ENCODE measurements at places on chromosomes 13 and 19. TPM values are rescaled to one million over a fixed set of nuclear protein-coding genes. Genes with fewer than 3 reads are reported as not detected.

EEF2 gene
- 1,305 TPM for total RNA-seq

DNA sequence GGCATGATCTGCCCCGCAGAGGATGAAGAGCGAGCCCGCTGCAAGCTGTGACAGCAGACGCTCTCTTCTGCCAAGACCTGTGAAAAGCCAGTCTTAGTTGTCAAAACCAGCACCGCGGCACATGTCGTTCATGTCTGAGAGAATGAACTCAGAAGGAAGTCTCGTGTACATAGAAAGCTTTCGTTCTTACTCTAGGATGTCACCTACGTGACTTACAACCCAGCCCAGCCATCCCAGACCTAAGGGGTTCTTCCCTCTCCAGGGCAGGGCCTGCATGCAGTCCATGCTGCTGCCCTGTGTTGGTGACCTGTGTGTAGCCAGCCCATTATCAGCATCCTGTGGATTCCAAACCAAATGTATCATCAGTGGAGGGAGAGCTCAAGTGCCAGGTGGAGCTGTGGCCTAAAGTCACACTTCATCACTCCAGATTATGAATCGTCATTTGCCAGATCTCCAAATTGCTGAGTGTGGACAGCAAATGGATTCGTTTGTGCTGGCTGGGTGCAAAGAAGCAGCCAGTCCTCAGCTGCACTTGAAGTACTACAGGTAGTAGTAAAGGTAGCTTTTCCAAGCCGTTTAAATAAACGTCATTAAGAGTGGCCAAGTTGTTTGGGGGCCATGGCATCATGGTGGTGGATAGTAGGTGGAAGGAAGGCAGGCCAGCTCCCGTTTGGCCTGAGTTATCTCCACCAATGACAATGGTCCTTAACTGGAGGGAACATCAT lies 73.9 kb upstream of the GPR183 start:
- H3K36me3 ChIP-seq: no peaks in the 10 kb centered on the region
- H3K27me3 ChIP-seq: no peaks in the 10 kb centered on the region
- no peak overlapping the region for H3K4me3 ChIP-seq
- peaks cover 13% of the 10 kb centered on the region for H3K4me1 ChIP-seq

SIAH3 gene
- not detected for total RNA-seq

GRCh38 chr13:31477961-31478360 lies 261.4 kb upstream of the RXFP2 start:
- H3K36me3 ChIP-seq: no peaks in the 10 kb centered on the region
- no peaks in the 10 kb centered on the region for H3K4me1 ChIP-seq
- no peaks in the 10 kb centered on the region for H3K27me3 ChIP-seq
- no peak overlapping the region for H3K27ac ChIP-seq
- H3K4me3 ChIP-seq: no peak overlapping the region

- H3K4me3 ChIP-seq: no peak overlapping the region
- no peaks in the 10 kb centered on the region for H3K4me1 ChIP-seq
- DNase-seq: no peak
- H3K27ac ChIP-seq: no peak overlapping the region
- H3K36me3 ChIP-seq: no peaks in the 10 kb centered on the region
These were observed 471.0 kb downstream of the COG6 start for GRCh38 chr13:40126306-40127085.

ZNF586 gene
- 19.8 TPM for total RNA-seq

GRCh38 chr13:41495044-41495443 lies 37.7 kb downstream of the RGCC start:
- H3K4me3 ChIP-seq: no peak overlapping the region
- H3K27me3 ChIP-seq: no peaks in the 10 kb centered on the region
- DNase-seq: no peak
- no peaks in the 10 kb centered on the region for H3K4me1 ChIP-seq
- no peaks in the 10 kb centered on the region for H3K36me3 ChIP-seq

- no peak overlapping the region for H3K27ac ChIP-seq
- no peaks in the 10 kb centered on the region for H3K36me3 ChIP-seq
- H3K4me1 ChIP-seq: no peaks in the 10 kb centered on the region
- no peaks in the 10 kb centered on the region for H3K27me3 ChIP-seq
- DNase-seq: no peak
These were observed 56.9 kb downstream of the LACC1 start for GRCh38 chr13:43936647-43937046.

FFAR1 gene
- 1.6 TPM for total RNA-seq

- no peaks in the 10 kb centered on the region for H3K36me3 ChIP-seq
- H3K27me3 ChIP-seq: no peaks in the 10 kb centered on the region
- H3K4me1 ChIP-seq: peaks cover 99% of the 10 kb centered on the region
- H3K4me3 ChIP-seq: no peak overlapping the region
- DNase-seq: peak; percentile 80
These were observed 7.9 kb downstream of the PPP1R37 start for GRCh38 chr19:45100846-45101252.

PGLYRP1 gene
- not detected for total RNA-seq

- H3K4me1 ChIP-seq: no peaks in the 10 kb centered on the region
- no peak for DNase-seq
- H3K27ac ChIP-seq: no peak overlapping the region
These were observed 1092.9 kb downstream of the SLITRK5 start for GRCh38 chr13:88764103-88764502.

GNG7 gene
- 14.9 TPM for total RNA-seq

RETN gene
- total RNA-seq: not detected

GRCh38 chr13:93238711-93239110 lies 12.1 kb downstream of the GPC6 start:
- no peak overlapping the region for H3K4me3 ChIP-seq
- no peaks in the 10 kb centered on the region for H3K36me3 ChIP-seq
- no peak for DNase-seq
- H3K4me1 ChIP-seq: no peaks in the 10 kb centered on the region

DNA sequence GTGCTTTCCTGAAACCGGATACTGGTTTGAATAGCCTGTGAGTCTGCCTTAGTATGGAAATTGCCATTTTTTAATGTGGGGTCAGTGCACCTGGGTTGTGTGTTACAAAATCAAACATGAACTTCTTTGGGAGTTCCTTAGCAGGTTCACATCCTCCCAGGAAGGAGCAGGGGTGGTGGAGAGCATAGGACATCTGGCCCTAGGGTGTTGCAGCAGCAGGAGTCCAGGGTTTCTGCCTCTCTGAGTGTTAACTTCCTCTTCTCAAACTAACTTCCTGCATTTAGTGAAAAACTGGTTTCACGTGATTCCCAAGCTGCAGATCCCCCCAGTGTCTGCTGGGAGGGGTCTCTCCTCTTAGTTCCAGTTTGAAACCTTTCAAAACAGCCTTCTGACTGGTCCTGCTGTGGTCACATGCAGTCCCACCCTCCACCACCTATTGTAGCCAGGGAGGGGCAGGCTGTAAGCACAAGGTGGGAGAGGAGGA lies 7.2 kb downstream of the RNASEH2B start:
- no peaks in the 10 kb centered on the region for H3K27me3 ChIP-seq
- peaks cover 26% of the 10 kb centered on the region for H3K4me1 ChIP-seq
- peak overlapping the region; percentile 57 for H3K27ac ChIP-seq
- no peaks in the 10 kb centered on the region for H3K36me3 ChIP-seq

DNA sequence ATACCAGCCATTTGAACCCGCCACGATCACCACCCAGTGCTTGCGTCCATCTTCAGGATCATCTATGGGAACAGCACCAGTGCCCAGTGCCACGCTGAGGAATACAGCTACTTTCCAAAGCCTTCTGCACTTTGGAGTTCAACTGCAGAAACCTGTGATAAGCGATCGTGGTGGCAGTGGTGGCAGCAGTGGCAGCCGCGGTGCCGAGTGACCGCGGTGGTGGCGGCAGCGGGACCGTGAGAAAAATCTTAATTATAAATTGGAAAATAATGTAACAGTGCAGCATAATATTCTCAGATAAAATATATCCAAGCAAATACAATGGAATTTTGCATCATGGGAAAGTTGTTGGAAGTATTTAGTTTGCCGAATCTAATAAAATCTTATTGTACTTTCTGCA lies 2270.9 kb downstream of the PCDH9 start:
- H3K4me1 ChIP-seq: no peaks in the 10 kb centered on the region
- H3K27ac ChIP-seq: no peak overlapping the region
- no peaks in the 10 kb centered on the region for H3K27me3 ChIP-seq
- no peak overlapping the region for H3K4me3 ChIP-seq

DNA sequence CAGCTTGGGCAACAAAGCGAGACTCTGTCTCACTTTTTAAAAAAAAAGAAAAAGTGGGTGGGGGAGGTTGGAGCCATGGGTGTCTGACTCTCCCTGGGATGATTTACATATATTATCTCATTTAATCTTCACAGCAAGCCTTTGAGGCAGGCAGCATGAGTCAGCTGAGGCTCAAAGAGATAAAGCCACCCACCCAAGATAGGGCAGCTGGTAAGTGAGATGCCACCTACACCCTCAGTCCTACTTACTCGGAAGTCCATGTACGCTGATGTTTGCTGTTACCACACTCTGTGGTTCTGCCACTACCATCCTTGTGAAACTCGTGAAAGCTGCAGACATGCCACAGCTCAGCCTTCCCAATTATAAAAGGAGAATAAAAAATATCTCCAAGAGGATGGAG lies 142.0 kb upstream of the TSHZ3 start:
- no peaks in the 10 kb centered on the region for H3K27me3 ChIP-seq
- H3K27ac ChIP-seq: no peak overlapping the region
- no peaks in the 10 kb centered on the region for H3K36me3 ChIP-seq
- H3K4me3 ChIP-seq: no peak overlapping the region
- no peaks in the 10 kb centered on the region for H3K4me1 ChIP-seq
- DNase-seq: no peak

DNA sequence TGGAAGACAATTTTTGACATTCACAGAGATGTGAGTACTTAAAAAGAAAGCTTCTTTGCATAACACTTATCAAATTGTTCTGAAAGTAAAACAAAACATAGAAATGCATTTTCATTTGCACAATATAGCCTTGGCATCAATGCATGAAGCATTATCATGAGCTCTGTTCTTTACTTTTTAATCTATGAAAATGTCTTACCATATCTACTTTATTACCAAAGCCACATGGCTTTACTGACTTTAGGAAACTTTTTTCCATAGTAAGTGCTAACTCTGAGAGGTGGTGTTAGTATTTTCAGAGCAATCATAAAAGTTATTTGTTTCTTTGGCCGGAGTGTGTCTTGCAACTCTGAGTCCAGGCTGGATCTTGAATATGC lies 10.5 kb downstream of the TNFRSF19 start:
- no peak overlapping the region for H3K4me3 ChIP-seq
- no peak overlapping the region for H3K27ac ChIP-seq
- no peak for DNase-seq
- H3K27me3 ChIP-seq: no peaks in the 10 kb centered on the region
- H3K4me1 ChIP-seq: no peaks in the 10 kb centered on the region

Measured in Peyer's patch (tissue), 4 donors.